ENCODE measurements at places on chromosomes 1 and 21.

DNA sequence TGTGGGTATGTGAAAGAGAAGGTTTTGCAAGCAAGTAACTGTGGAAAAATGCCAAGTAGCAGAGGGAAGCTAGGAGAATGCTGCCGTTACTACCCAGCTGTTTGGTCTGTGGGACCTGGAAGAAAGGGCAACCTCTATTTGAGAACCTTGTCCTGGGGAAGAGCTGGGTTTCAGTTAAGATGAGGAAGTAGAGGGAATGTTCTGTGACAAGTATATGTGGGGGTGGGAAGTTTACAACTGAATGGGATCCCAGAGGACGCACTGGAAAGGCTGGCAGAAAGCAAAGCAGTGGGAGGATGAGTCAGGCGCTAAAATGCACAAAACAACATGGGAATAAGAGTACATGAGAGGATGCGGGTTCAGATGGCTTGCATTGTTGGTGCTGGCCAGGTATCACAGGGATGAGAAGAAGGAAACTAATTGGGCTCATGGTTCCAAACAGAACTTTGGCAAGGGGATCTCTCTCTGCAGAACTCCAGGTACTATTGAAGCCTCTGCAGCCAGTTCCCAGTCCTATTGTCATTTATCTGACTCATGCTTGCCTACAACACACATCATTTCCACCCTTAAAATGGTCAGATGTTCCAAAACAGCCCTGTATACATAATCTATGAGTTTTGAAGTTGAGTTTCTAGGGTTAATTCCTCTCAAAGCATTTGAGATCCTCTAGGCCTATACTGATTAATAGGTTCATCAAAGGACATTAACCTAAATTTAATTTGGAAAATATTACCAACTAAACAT is 88.5 kb upstream of the VAV3 start:
- no peak for DNase-seq

- DNase-seq, result peak; percentile 34
Measured at GRCh38 chr1:211944733-211945500, 90.4 kb downstream of the INTS7 start.

- no peak for DNase-seq
Measured at GRCh38 chr21:34514576-34515115, 2.6 kb upstream of the KCNE1 start.

- DNase-seq, result no peak
Measured at GRCh38 chr21:34603710-34604057, 11.2 kb downstream of the RCAN1 start.
